ENCODE measurements at places on chromosomes 13 and 19.

GRCh38 chr19:48955308-48955958 lies 758 bp downstream of the BAX start:
- no peak for DNase-seq

DNA sequence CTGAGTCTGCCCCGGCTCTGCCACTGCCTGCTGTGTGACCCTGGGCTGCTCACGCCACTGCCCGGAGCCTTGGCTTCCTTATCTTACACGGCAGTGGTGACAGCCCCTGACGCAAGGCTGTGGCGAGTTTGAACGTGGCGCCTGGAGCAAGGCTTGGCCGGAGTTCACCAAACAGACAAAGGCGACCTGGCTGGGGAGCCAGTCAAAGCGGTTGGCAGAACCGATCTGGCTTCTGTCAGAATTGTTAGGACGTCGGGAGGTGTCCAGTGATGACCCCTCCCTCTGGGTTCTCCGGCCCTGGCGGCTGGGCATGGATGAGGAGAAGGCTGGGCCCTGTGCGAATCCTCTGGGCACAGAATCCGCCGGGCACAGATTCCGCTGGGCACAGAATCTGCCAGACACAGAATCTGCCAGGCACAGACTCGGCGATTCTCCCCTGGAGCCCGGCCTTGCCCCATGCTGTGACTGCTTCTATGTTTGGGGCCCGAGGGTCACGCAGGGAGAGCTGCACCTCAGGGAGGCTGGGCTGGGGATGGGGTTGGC lies 11.7 kb upstream of the TMEM255B start:
- no peak for DNase-seq

- DNase-seq, result no peak
These were observed 12.0 kb upstream of the FCHO1 start for GRCh38 chr19:17739121-17739875.

DNA sequence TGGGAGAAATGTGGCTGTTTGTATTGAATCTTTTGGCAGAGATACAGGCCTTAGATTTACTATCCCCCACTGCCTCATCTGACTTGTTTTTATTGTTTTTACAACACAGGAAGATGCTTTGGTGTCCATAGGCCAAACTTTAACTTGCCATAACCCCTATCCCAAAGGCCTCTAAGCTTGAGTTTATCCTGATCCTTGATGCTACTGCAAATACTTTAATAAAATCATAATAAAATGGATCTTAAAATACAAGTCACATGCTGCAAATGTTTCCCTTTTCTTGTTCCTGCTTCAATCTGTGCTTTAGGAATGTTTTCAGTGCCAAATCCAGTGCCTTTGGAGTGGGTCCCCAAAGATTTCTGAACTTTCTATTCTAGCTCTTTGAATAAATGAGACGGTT lies 770.6 kb downstream of the DACH1 start:
- no peak for DNase-seq

DNA sequence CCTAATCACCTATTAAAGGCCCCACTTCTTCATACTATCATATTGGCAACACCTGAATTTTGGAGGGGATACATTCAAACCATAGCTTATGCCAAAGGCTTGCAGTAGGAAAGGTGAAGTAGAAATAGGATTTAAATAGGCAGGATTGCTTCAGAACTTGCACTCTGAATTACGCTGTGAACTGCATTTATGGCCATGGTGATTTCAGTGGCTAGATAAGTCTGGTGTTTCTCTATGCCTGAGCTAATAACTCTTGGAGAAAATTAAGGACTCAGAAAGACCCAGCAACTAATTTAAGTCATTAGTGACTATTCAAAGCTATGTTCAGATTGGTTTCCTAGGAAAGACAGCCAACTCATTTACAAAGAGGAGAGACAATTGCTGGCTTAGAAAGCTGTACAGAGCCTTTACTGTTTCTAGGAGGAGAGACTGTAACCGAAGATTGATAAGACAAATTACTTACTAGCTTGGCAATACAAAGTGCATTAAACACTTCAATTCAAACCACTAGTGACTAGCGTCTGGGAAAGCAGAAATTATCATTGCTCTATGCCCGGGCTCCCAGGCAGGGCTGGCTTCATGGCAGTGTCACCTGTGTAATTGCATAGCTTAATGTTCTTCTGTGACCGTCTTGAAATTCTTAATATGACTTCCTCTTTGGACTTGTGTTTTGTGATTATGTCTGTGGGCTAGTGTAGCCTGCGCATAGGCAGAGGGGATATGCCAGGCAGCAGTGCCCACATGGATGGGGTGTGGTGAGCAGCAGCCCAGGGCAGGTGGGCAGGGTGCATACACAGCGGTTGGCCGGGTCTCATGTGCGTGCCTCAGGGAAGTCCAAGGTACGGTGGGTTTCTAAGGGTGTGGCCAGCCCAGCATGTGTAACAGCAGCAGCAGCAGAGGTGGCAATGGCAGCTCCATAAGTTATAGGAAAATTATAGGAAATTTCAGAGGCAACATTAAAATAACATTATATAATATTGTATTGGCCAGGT lies 60.1 kb downstream of the KL start:
- DNase-seq, result no peak

DNA sequence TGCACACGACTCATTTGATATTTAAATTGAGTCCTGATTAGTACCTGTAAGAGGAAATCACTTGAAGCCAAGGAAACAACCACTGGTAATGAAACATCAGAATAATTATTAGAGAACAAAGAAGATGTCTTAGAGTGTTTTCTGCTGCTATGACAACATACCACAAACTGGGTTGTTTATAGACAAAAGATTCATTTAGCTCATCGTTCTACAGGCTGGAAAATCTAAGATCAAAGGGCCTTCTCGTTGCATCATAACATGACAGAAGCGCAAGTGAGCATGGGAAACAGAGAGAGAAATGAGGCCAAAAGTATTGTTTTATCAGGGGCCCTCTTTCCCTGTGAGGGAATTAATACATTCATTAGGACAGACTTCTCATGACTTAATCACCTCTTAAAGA lies 1024.0 kb upstream of the PCDH9 start:
- no peak for DNase-seq

GRCh38 chr19:30065680-30066606 lies 123.9 kb downstream of the URI1 start:
- DNase-seq, result no peak

GRCh38 chr13:96431044-96431581 lies 341.2 kb downstream of the HS6ST3 start:
- no peak for DNase-seq

- DNase-seq, result peak; percentile 26
These were observed 18.7 kb downstream of the MLLT1 start for GRCh38 chr19:6260912-6261650.

DNA sequence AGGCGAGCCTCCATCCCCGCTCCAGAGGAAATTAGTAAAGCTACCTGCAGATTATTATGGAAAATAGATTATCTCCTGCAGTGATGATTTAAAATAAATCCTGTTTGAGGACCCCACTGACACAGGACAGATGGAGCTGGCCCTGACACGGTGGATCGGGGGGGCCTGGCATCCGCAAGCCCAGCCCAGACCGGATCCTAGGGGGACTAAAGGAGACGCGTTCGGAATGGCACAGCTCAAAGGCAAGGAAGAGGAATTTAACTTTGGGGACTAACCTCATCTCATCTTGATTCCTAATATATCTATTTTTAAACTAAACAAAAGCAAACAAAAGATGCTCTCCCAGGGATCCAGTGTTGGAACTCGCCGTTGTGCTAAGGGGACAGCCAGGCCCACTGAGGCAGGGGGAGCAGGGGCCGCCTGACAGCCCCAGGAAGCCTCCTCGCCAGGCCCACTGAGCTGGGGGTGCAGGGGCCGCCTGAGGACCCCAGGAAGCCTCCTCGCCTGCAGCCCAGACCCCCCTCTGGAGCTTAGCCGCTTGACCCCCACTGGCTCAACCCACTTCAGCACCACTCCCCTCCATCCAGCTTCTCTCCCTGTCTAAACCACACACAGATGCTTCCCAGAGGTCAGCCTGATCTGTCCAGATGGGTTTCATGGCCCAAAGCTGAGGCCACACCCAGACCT lies 78.6 kb downstream of the SPACA7 start:
- no peak for DNase-seq
